EL (cell line): ENCODE measurements at places on chromosomes 12 and 14.
A peak's percentile ranks its signal among the peaks of the same experiment; 100 is the strongest.

DNA sequence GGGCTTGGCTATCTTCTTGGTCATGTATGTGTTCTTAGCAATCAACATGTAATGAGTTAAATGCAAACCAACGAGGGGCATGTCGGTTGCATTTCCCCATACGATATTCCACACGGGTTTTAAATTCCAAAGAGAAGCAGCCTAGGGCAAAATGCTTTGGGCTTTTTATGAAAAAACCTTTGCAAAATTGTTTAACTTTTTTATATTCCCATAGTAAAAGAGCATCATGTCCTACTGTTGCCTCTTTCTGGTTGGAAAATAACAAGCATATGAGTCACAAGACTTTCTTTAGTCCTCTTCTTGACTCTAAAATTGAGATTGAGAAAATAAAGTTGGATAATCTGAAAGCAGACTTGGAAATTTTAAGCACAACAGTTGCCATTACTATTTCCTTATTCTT is 3.8 kb upstream of the DIO2 start:
- DNase-seq: peak; percentile 18

GRCh38 chr14:20179880-20180279 is 10.8 kb upstream of the OR11G2 start:
- no peak for DNase-seq

GRCh38 chr12:108340037-108340436 is 926 bp upstream of the CMKLR1 start:
- DNase-seq: no peak

GRCh38 chr12:12671850-12672660 is 23.9 kb downstream of the GPR19 start:
- peak; percentile 85 for DNase-seq
